ENCODE measurements at places on chromosomes 6 and 20. TPM values are rescaled to one million over a fixed set of nuclear protein-coding genes. Genes with fewer than 3 reads are reported as not detected.

The TULP1 gene
- total RNA-seq, result 0.56 TPM

The VWA7 gene
- total RNA-seq, result 0.81 TPM

The MROH8 gene
- total RNA-seq, result 2.8 TPM

The DLL1 gene
- 7.4 TPM for total RNA-seq

The DLK2 gene
- total RNA-seq, result not detected

The SAPCD1 gene
- 8.4 TPM for total RNA-seq

The SLC22A16 gene
- total RNA-seq, result not detected

The LCA5 gene
- total RNA-seq, result 5.2 TPM

The APMAP gene
- 58.4 TPM for total RNA-seq

The HLA-DRB1 gene
- total RNA-seq, result 12.5 TPM

DNA sequence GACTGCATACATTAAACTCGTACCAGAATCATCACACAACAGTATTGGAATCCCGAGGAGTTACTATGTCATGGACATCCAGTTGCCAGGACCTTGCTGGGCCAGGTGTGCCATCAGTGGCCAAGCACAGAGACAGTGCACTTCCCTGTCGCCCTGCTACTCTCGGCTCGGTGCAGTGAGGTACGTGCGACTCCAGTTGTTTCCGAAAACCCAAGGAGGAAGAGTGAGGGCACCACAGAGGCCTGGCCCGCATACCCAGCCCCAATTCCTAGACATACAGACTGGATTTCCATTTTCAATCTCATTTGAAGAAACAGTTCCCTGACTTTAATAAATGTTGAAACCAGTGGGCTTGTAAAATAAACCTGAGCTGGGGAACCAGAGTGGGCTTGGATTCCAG is 62.5 kb upstream of the AFDN start:
- no peaks in the 10 kb centered on the region for H3K36me3 ChIP-seq
- peak; percentile 10 for DNase-seq
- H3K27me3 ChIP-seq, result no peaks in the 10 kb centered on the region
- no peak overlapping the region for H3K4me3 ChIP-seq
- no peaks in the 10 kb centered on the region for H3K4me1 ChIP-seq

- peaks cover 1% of the 10 kb centered on the region for H3K4me1 ChIP-seq
- no peaks in the 10 kb centered on the region for H3K36me3 ChIP-seq
- peak overlapping the region; percentile 70 for H3K4me3 ChIP-seq
- peaks cover 36% of the 10 kb centered on the region for H3K27me3 ChIP-seq
Measured at GRCh38 chr6:12957321-12958051, 240.9 kb downstream of the PHACTR1 start.

- H3K36me3 ChIP-seq, result no peaks in the 10 kb centered on the region
- H3K4me1 ChIP-seq, result no peaks in the 10 kb centered on the region
- H3K4me3 ChIP-seq, result no peak overlapping the region
- DNase-seq, result peak; percentile 77
Measured at GRCh38 chr20:16821211-16822089, 73.3 kb downstream of the OTOR start.

- no peak for DNase-seq
- H3K27me3 ChIP-seq, result no peaks in the 10 kb centered on the region
- H3K36me3 ChIP-seq, result no peaks in the 10 kb centered on the region
- no peak overlapping the region for H3K27ac ChIP-seq
- H3K4me3 ChIP-seq, result no peak overlapping the region
- H3K4me1 ChIP-seq, result peaks cover 25% of the 10 kb centered on the region
Measured at GRCh38 chr20:21821358-21821757, 115.9 kb downstream of the PAX1 start.

DNA sequence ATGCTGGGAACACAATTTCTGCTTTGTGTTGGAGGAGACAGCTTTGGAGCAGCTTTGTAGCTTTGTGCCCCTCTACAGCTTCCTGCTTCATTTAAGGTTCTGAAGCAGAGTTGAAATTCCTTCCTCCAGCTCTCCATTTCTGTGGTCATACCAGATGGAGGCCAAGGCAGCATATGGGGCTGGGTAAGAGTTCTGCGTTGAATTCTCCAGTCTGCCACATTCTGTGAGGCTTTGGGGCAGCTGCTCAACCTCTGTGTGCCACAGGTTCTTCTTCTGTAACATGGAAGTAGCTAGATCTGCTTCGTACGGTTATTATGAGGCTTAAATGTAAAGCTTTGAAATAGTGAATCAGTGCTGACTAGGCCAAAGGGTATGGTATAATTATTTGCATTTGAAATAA is 2.9 kb upstream of the TRIM26 start:
- no peaks in the 10 kb centered on the region for H3K27me3 ChIP-seq
- H3K4me3 ChIP-seq, result no peak overlapping the region
- H3K36me3 ChIP-seq, result no peaks in the 10 kb centered on the region
- no peaks in the 10 kb centered on the region for H3K4me1 ChIP-seq
- DNase-seq, result no peak

GRCh38 chr6:141394125-141394536 is 738.6 kb upstream of the GJE1 start:
- H3K36me3 ChIP-seq, result no peaks in the 10 kb centered on the region
- no peak for DNase-seq
- no peaks in the 10 kb centered on the region for H3K27me3 ChIP-seq
- no peak overlapping the region for H3K4me3 ChIP-seq

GRCh38 chr20:8912096-8912495 is 156.8 kb upstream of the PLCB4 start:
- no peaks in the 10 kb centered on the region for H3K4me1 ChIP-seq
- H3K27me3 ChIP-seq, result no peaks in the 10 kb centered on the region
- H3K36me3 ChIP-seq, result no peaks in the 10 kb centered on the region
- no peak overlapping the region for H3K27ac ChIP-seq
- no peak for DNase-seq

- DNase-seq, result no peak
- no peaks in the 10 kb centered on the region for H3K27me3 ChIP-seq
- H3K36me3 ChIP-seq, result no peaks in the 10 kb centered on the region
- H3K27ac ChIP-seq, result no peak overlapping the region
Measured at GRCh38 chr6:118722829-118723813, 71.7 kb upstream of the CEP85L start.

DNA sequence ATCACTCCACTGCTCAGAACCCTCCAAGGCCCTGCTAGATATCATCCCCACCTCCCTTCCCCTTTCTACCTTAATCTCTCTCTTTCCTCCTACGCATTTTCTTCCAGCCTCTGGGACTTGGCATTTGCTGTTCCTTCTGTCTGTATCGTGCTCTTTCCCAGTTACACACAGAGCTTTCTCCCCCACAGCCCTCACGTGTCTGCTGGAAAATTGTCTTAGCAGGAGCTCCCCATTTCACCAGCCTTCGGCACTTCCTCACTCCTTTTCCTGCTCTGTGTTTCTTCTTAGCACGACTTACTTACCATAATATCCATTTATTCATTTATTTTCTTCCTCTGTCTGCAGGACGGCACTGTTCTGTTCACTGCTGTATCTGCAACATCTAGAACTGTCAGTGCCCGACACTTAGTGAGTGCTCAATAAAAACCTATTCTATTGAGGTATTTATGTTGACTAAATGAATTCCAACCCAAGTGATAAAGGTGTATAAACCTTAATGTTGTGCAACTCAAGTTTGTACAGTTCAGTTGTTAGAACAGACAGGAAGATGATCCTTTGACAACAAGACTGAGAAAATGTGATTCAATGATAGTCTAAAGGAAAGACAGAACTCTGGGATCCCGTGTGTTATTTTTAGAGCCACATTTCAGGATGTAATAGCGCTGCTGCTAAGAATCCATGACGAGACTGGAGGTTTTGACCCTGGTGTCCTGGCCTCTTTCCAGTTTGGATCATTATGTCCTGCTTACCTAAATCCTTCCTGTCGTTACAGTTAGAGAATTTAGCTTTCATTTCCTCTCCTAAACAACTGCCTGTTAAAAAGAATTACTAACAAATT is 170.1 kb upstream of the LAMP5 start:
- no peaks in the 10 kb centered on the region for H3K27me3 ChIP-seq
- no peak overlapping the region for H3K4me3 ChIP-seq
- H3K36me3 ChIP-seq, result no peaks in the 10 kb centered on the region
- no peak for DNase-seq

- no peak overlapping the region for H3K4me3 ChIP-seq
- peak; percentile 63 for DNase-seq
- peaks cover 38% of the 10 kb centered on the region for H3K27me3 ChIP-seq
- H3K36me3 ChIP-seq, result no peaks in the 10 kb centered on the region
Measured at GRCh38 chr6:29653452-29654038, 3.3 kb upstream of the MOG start.

All from endodermal cell (in vitro differentiated cells).